ENCODE measurements at places on chromosomes 2 and 18.

- no peak for DNase-seq
These were observed 104.7 kb downstream of the THADA start for GRCh38 chr2:43491065-43491639.

- no peak for DNase-seq
These were observed 85.0 kb downstream of the PTH2R start for GRCh38 chr2:208491641-208492040.

GRCh38 chr2:15436195-15436594 is 124.9 kb downstream of the NBAS start:
- DNase-seq: no peak

DNA sequence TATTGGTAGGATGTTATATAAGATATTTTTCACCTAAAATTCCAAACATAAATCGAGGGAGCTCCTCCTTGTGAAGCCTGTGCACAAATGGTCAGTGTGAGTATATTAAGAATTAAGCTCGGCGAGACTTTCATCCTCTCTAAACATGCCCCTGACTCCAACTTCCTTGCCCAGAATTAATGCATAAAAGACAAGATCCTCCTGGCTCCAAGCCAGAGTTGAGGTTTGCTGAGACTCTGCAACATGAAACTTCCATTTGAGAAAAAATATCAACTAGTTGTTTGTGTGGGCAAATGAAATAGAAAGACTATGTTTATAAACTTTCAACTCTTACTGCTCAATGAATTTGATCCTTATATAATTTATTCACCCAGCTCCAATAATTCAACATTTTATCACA is 68.1 kb downstream of the CCDC178 start:
- DNase-seq: no peak

- DNase-seq: no peak
These were observed 191.5 kb downstream of the RAD51AP2 start for GRCh38 chr2:17326717-17327116.

DNA sequence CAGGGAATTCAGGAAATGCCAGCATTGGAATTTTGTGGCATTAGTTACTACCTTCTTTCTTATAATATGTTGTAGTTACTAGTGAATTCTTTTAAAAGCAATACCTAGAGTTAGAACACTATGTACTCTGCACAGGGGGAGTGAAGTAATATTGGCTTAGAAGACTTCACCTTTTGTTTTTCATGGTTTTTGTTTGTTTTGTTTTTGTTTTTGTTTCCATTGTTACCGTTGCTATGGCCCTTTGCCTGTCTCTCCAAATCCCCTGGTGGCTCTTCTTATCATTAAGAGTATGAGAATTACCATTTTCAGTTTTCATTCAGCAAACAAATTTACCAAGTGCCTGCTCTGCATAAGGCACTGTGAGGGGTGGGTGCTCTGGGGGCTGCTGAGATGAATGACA is 160.1 kb downstream of the HAUS1 start:
- no peak for DNase-seq

DNA sequence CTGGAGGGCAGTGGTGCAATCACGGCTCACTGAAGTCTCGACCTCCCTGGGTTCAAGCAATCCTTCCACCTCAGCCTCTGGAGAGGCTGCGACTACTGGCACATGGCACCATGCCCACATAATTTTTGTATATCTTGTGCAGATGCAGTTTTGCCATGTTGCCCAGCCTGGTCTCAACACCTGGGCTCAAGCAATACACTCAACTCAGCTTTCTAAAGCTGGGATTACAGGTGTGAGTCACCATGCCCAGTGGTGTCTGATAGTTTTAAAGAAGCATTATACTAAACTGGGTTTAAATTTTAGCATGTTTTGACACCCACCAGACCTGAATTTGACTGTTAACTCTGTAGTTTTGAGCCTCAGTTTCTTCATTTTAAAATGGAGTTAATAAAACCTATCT is 109.4 kb upstream of the SLC38A11 start:
- no peak for DNase-seq

DNA sequence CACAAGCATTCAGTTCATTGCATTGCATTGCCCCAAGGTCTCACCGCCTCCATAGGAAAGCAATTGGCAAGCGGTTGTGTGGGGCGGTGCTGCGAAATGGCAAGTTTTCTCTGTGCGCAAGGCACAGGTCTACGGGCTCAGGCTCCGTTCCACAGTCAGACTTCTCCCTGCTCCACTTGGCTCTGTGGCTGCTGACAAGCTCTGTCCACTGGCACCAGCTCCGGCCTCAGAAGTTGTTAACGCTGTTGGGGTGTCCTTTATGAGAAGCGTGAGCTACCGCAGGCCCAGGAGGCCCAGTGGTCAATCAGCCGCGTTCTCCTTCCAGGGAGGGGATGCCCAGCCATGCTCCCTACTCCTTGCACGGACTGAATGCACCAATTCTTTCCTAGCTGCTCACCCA is 87.0 kb upstream of the GATA6 start:
- DNase-seq: no peak

GRCh38 chr2:132676999-132677398 is 7.0 kb upstream of the LYPD1 start:
- no peak for DNase-seq

- peak; percentile 78 for DNase-seq
These were observed 26.0 kb upstream of the IL37 start for GRCh38 chr2:112884869-112885505.

DNA sequence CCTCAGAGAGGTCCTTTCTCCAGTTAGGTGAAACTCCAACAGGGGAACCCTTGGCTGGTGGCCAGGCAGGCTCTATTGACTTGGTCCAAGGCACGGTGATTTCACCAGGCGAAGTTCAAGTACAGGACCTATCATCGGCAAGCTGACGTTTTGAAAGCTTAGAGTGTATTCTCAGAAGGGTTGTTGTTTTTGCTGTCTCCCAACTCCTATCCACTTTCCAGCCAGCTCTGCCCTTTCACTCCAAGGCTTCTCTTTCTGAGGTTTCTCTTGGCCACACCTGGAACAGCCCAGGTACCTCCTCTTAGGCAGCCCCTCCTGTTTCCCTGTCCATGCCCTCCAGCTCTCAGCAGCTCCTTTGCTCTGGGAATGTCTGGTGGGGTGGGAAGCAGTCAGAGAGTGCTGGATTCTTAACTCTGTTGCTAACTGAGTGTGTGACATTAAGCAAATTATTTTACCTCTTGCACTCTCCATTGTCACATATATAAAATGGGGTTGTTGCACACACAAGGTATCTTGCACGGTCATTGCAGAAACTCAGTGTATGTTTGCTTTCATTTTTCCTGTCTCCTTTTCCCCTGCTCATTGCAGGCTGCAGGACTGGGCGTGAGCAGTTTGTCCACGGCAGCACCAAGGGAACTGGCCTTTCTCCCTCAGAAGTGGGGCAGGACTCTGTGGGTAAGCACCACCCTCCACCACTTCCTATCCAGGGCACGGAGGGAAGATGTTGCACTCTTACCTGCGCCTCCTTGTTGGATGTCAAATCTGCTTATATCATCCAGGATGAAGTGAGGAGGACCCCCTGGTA is 30.2 kb downstream of the CAPN13 start:
- no peak for DNase-seq

GRCh38 chr2:236712961-236713673 is 143.5 kb downstream of the ACKR3 start:
- DNase-seq: no peak

DNA sequence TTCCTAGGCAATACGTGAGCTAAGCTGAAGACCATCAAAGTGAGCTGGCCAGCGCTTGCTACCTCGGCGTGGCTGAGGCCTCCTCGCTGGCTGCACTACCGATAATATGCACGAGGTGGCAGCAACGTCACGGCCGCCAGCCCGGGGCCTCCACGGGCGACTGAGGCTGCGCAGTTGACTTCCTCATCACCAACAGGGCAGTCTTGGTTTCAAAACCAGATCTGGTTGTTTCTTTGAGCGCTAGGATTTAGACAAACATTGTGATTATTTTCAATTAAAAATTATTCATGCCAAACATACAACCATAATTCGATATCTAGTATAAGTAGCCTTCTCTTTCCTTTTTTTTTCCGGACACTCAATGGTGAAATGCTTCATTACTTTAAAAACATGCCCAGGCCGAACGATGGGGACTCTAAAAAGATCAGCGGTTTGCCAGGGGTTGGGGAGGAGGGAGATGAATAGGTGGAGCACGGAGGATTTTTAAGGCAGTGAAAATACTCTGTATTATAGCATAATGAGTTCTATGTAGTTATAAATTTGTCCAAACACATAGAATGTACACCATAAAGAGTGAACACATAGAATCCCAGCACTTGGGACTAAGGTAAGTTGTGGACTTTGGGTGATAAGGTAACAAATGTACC is 52.0 kb downstream of the CYBRD1 start:
- DNase-seq: peak; percentile 76

- no peak for DNase-seq
These were observed 200.6 kb downstream of the RND3 start for GRCh38 chr2:150286730-150287362.

DNA sequence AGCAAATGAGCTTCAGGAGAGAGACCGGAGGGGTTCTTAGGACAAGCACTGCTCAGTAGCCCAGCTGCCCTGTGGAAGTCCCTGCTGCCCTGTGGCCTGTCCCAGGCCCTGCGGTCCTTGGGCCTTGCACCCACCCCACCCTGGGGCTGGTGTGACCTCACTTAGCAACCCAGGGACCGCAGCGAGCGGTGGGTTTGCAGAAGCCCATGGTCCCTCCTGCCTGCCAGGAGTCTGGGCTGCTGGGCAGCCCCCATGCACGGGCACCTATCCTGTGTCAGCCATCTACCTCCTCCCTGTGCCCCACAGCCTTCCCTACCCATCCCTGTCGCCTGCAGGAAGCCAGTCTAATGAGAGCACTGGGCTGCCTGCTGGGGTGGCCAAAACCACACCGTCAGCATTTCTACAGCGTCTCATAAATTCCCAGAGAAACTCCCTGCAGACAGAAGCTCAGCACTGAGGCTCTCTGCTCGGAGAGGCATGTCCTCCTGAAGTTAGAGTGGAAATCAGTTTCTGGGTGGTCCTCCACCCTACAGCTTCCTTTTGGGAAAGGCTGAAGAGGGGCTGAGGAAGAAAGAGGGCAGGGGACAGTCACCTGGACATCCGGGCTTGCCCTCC is 231.1 kb upstream of the HS6ST1 start:
- DNase-seq: no peak

DNA sequence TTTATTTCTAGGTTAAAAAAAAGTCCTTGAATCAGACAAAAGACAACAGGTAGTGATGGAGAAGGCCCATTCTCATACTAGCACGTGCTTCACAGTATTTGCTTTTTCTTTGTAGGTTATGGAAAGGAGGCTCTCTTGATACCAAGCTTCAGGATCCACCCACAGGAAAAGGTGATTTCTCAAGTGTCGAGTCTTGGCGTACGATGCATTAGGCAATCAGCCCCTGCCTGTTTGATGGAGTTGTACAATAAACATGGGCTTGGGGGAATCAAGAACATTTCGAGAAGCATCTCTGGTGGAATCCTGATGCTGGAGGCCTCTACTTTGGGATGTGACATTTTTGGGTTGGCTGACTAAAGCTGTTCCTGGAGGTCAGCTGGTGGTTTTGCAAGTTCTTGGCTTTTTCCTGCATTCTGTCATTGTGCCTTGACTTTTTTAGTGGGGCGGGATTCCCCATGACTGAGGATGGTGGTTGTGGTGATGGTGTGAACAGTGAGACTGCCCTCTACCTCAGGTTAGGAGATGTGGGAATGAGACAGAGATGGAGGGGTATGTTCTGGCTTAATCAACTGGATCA is 231.5 kb upstream of the SPRED2 start:
- no peak for DNase-seq

DNA sequence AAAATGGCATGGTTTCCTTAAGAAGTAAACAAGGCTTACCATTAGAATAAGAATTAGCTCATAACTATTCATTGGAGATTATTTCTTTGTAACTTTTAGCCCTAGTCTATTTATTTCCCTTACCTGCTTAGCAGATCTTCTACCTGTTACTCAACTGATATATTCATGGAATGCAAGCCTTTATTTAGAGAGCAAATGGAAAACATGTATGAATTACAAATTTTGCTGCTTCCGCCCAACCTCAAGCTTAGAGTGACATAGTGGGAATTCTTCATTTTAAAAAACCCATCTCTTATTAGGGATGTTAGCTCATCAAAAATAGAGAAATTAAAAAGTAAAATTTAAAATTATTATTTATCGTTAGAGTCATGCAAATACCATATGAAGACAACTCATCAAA is 110.9 kb downstream of the STRN start:
- DNase-seq: no peak

GRCh38 chr2:99159594-99159993 is 4.8 kb downstream of the LIPT1 start:
- no peak for DNase-seq

GRCh38 chr18:76255070-76255683 is 239.9 kb downstream of the ZNF516 start:
- no peak for DNase-seq

DNA sequence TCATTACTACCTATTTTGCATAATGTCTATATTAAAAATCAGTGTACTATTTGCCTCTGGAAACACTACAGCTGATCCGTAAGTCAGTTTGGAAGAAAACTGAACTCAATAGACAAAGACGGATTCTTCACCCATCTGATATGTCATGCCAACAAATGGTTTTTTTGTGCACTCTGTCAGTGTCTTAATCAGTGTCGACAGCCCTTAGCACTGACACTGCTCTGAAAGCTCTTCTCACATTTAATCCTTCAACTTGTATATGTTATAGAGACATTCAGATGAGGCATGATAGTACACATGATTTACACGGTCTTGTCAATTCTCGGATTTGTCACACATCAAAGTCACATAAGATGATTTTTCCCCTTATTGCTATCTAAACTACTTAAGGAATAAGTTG is 347.5 kb upstream of the GALNT5 start:
- DNase-seq: no peak

DNA sequence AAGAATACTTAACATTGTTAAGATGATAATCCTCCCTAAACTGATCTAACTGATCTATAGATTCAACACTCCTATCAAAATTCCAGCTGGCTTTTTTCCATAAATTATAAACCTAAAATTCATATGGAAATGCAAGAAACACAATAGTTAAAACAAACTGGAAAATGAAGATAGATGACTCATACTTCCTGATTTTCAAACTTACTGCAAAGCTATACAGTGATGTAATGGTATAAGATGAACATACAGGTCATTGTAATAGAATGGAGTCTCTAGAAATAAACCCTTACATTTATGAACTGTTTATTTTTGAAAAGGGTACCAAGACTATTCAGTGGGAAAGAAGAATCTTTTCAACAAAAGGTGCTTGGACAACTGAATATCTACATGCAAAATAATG is 32.3 kb downstream of the UBXN4 start:
- DNase-seq: no peak

Measured in CD4-positive, alpha-beta T cell treated with Interferon alpha-2 for 1 hour (primary cell).